ENCODE measurements at places on chromosomes 1 and 21.

DNA sequence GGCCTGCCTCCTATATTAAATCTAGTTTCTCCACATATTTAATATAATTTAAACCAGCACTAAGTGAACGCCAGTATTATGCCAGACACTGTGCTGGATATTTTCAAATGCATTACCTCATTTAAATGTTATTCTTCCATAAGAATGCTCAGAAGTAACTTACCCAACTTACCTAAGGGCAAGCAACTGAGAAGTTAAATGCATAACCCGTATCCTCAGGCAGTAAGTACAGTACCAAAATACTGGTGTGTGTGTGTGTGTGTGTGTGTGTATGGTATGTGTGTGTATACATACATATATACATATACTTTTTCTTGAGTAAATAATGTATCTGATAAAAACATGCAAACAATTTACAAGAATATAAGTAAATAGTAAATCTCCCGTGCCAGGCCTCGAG is 9.0 kb upstream of the TRIM45 start:
- no peak for DNase-seq

GRCh38 chr21:33558777-33559421 is 16.1 kb downstream of the SON start:
- no peak for DNase-seq

- DNase-seq, result peak; percentile 56
Observed at GRCh38 chr1:185045814-185046492, 595 bp downstream of the RNF2 start.

DNA sequence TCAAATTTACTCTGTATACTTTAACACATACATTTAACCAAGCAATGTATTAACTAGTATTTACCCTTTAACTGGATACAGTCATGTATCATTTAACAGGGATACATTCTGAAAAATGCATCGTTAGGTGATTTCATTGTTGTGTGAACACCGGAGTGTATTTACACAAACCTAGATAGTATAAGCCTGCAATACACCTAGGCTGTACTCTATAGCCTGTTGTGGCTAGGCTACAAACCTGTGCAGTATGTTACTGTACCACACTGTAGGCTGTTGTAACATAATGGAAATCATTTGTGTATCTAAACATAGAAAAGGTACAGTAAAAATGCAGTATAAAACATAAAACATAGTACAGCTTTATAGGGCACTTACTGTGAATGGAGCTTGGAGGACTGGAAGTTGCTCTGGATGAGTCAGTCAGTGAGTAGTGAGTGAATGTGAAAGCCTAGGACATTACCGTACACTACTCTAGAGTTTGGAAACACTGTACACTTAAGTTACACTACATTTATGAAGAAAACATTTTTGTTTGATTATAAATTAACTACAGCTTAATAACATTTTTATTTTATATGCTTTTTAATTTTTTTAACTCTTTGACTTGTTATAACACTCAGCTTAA is 21.3 kb downstream of the RGS4 start:
- no peak for DNase-seq

- DNase-seq, result peak; percentile 87
Observed at GRCh38 chr1:2049718-2050431, at the start of gene PRKCZ. PRKCZ (plus strand) TSS chr1:2050411; CDS start chr1:2050631, 220 bp downstream.

DNA sequence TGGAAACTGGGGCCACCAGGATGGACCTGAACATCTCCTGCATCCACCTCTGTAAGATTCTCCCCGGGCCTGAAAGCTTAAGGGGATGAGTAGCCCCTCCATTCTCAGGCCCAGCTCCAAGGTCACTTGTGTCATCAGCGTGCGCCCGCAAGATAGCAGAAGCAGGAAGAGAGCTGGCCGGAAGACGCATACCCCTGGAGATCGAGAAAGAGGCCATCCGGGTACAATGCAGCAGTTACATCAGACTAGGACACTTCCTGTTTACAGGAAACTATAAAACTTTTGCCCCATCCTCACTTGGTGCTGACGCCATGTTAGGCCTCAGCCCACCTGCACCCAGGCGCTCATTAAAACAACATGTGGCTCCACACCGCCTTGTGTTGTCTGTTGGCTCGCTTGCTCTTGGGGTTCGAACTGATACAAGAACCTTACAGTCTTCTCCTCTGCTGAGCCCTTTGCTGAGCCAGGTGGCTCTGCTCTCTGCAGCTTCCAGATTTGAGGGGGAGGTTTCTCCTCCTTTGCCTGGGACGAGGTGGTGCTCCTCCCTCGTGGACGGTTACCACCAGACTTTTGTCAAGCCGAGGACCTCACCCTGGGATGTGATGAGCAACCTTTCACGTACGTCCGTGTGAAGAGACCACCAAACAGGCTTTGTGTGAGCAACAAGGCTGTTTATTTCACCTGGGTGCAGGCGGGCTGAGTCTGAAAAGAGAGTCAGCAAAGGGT is 277.5 kb upstream of the C1orf174 start:
- no peak for DNase-seq

GRCh38 chr1:74429580-74429979 is 82.8 kb downstream of the LRRC53 start:
- DNase-seq, result no peak

- no peak for DNase-seq
Observed at GRCh38 chr1:95229706-95230105, 4.3 kb upstream of the RWDD3 start.

GRCh38 chr1:74591949-74592348 is 79.5 kb upstream of the LRRC53 start:
- DNase-seq, result no peak

- DNase-seq, result no peak
Observed at GRCh38 chr1:60874718-60875117, 207.6 kb upstream of the NFIA start.

- DNase-seq, result no peak
Observed at GRCh38 chr1:27536010-27536757, 46.2 kb upstream of the WASF2 start.

GRCh38 chr1:55150880-55151588 is 64.1 kb downstream of the USP24 start:
- no peak for DNase-seq

All from renal pelvis (tissue), 12 donors.